Esophagus squamous epithelium (tissue), 5 donors: ENCODE measurements at places on chromosomes 13 and 19.

DNA sequence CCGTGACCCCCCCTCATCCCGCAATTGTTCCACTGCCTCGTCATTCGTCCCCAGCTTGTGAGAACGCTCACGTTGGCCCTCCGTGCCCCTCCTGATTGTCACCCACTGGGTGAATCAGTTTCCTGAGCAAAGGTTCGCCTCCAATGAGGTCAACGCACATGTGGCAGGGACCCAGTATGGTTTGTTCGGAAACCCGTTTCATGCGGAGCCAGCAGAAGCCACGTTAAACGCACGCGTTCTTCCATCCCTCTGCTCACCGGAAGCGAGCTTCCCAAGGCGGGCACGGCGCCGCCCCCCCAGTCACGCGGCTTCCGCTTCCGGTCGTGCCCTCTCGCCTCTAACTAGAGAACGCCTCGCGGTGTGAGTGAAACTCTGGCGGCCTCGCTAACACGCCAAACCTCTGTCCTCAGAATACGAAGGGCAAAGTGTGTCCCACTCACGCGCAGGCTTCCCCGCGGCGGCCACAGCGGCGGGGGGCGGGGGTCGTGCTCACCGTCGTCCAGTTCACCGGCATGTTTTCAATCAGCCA is 18.0 kb upstream of the CFAP97D2 start:
- no peak for DNase-seq

GRCh38 chr13:28978574-28978973 is 158.4 kb downstream of the MTUS2 start:
- no peak for DNase-seq

GRCh38 chr13:76632401-76633044 is 253.7 kb downstream of the KCTD12 start:
- no peak for DNase-seq

- no peak for DNase-seq
Observed at GRCh38 chr19:1285737-1286360, at the start of gene EFNA2. EFNA2 (plus strand) TSS chr19:1285873; CDS start chr19:1286169, 296 bp downstream.

GRCh38 chr13:73820285-73820684 is 313.9 kb downstream of the KLF12 start:
- DNase-seq: no peak

GRCh38 chr13:21075379-21076249 is 14.2 kb upstream of the LATS2 start:
- no peak for DNase-seq

DNA sequence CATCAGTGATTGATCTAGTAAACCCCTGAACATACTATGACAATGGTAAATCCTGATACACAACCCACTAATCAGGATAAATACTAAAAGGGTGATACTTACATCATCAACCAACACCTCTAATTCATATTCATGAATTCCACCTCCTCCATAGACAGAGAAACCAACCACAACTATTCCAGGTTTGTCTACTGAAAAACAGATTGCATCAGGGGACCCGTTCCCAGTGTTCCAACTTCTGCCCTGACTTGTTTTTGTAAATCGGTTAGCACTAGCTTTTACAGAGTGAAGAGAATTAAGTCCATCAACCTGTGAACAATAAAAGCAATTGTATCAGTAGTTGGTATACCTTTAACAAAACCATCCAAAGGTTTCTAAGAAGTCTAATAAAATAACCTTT is 149.2 kb downstream of the MYCBP2 start:
- no peak for DNase-seq

DNA sequence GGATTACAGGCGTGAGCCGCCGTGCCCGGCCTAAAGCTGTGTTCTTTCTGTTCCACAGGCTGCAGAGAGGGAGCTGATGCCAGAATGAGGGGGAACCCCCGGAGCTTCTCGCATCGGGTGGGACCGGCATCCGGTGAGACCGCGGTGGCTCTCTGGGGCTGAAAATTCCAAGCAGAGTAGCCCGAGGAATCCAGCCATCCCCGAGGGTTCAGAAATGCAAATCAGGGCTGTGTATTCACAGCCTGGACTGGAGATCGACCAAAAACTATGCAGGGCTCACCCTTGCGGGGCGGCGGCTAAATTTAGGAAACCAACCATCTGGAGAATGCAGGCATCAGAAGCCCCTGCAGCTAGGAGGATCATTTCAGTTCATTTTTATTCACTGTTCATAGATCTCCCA is 99.2 kb downstream of the GNG7 start:
- no peak for DNase-seq

DNA sequence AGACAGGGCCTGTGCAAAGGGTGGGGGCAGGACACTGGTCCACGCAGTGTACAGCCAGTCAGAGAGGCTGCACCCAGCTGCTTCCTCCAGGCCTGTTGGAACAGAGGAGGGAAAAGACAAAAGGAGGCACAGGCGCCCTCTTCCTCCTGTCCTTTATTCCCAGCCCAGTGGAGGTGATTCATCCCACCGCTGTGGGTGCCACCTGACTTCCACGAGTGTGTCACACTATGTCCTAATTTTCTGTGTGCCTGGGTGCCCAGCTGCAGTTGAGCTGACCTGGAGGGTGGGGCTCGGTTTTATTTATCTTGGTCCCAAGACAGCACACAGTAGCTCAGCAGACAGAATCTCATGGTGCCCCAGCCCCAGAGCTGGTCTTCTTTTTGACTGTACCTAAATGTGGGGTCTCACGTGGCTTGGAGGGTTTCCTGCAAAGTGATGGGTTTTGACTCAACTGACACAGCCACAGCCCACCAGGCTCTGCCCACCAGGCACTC is 9.0 kb downstream of the EPS15L1 start:
- no peak for DNase-seq

DNA sequence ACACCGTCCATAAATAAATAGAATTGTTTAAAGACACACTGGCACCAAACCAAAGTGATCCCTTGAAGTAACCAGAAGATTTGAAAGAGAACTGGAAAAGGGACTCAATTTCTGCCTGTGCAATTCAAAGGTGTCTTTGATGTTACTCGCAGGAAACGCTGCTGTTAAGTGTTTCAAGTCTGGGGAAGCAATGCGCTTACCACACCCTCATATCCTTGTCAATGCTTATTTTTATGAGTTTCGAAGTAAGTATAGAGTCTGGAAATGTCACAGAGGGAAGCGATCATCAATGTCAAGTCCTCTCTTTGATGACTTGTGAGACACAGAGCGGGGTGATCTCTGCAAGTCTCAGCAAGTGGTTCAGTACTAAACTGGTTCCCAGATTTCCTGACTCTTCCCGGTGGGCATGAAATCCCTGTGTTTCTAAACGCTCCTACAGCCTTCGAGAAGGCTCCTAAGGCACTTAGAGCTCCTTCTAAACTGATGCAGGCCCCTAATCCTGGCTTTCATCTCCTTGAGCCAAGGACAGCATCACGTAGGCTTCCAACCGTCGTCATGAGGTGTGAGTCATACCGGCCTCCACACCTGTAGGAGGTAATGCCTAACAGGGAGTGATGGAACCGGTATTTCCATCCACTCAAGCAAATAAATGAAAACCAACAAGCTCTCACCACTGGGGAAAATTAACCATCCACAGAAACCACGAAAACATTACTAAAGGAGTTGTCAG is 22.8 kb downstream of the SYDE1 start:
- DNase-seq: no peak

GRCh38 chr13:24638096-24638495 is 42.1 kb upstream of the ATP12A start:
- DNase-seq: no peak

- DNase-seq: no peak
Observed at GRCh38 chr13:109610517-109610916, 175.9 kb downstream of the IRS2 start.

DNA sequence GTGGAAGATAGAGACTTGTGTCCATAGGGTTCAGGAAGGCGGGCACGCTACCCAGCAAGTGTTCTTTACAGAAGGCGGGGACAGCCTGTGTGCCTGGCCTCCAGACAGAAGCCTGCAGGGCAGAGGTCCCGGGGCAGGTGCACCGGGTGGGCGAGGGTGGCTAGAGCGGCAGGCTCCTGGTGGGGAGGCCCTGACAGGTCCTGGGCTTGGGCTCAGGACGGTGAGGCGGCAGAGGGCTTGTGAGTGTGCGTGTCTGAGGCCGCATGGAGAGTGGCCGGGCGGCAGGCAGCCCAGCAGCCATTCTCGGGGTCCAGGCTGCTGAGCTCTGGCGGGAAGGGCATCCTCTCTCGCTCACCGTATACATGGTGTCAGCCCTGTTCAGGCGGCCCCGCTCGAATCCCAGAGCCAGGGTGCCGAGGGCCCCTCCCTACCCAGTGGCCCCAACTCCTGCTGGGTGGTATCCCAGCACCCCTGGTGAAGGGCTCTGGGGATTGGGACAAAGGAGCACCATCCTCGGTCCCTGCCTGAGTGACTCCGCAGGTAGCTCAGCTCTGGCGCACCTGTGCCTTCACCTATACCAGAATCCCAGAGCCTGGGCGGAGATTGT is 3.0 kb upstream of the AMH start:
- no peak for DNase-seq

DNA sequence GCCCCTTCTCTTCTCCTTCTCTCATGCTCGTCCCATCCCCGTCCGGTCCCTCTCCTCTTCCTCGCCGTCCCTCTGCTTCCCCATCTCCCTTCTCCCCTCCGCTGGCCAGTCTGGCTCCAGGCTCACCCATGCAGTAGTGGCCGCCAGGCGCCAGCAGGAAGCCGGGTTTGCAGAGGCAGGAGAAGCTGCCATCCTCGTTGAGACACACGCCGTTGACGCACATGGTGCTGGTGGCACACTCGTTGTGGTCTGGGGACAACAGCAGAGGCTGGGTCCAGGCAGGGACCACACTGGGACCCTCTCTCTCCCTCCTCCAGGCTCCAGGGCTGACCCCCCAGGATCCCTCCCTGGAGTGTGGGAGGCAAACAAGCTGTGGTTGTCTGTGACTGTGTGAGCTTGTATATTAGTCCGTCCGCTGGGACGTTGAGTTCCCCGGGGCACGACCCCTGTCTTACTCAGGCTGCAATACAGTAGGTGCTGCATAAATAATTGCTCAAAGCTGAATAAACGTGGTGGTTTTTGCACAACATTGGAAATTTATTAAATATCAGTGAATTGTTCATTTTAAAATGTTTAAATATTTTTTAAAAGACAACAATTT is 16.4 kb downstream of the FBN3 start:
- no peak for DNase-seq
